Activated CD4-positive, alpha-beta T cell treated with anti-CD3 and anti-CD28 coated beads, Interleukin-2, amount 10 ng/mL, durations not matched to agents 7 days and 5 days (primary cell): ENCODE measurements at places on chromosomes 7 and 10. TPM values are rescaled to one million over a fixed set of nuclear protein-coding genes. Genes with fewer than 3 reads are reported as not detected.

GRCh38 chr10:1873661-1874315, 136.5 kb upstream of the ADARB2 start:
- no peaks in the 10 kb centered on the region for H3K27me3 ChIP-seq
- no peaks in the 10 kb centered on the region for H3K36me3 ChIP-seq
- H3K4me1 ChIP-seq = no peaks in the 10 kb centered on the region

- DNase-seq = no peak
- H3K4me3 ChIP-seq = no peak overlapping the region
- H3K27me3 ChIP-seq = no peaks in the 10 kb centered on the region
- H3K27ac ChIP-seq = peak overlapping the region; percentile 83
- peaks cover 88% of the 10 kb centered on the region for H3K4me1 ChIP-seq
These were observed 12.3 kb downstream of the OGDH start for GRCh38 chr7:44618753-44619152.

- no peak overlapping the region for H3K27ac ChIP-seq
- H3K4me3 ChIP-seq = no peak overlapping the region
- no peaks in the 10 kb centered on the region for H3K4me1 ChIP-seq
- H3K27me3 ChIP-seq = no peaks in the 10 kb centered on the region
- no peak for DNase-seq
These were observed 46.3 kb downstream of the INSYN2A start for GRCh38 chr10:127150136-127150535.

The TCF7L2 gene
- total RNA-seq = 0.60 TPM

- no peaks in the 10 kb centered on the region for H3K36me3 ChIP-seq
- no peak for DNase-seq
- no peak overlapping the region for H3K4me3 ChIP-seq
- H3K27ac ChIP-seq = no peak overlapping the region
- H3K27me3 ChIP-seq = peaks cover 58% of the 10 kb centered on the region
These were observed 46.4 kb downstream of the TCF7L2 start for GRCh38 chr10:112996462-112996861.

DNA sequence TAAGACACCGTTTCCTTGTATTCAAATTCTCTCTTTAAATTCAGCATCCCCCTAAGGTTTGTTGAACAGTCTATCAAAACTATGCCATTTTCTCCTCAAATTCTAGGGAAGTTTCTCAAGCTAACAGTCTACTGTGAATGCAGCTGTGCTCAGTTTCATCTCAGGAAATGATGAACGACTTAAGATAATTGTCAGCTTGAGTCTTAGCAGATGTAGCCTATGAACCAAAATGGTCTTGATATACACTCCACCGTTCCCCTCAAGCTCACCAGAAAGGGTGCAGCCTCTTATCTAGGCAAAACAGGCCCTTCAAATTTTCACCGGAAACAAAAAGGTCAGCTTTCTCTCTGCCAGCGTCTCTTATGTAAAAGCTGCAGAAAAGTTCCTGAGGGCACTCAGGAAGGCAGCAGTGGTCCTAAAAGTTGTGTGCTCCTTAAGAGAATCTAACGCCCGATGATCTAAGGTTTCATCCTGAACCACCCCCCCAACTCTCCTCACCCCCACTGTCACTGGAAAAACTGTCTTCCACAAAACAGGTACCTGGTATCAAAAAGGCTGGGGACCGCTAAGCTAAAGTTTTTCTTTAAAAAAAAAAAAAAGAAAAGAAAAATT, 2.1 kb downstream of the DNAJC9 start:
- H3K36me3 ChIP-seq = peaks cover 71% of the 10 kb centered on the region
- H3K27me3 ChIP-seq = no peaks in the 10 kb centered on the region
- peak overlapping the region; percentile 71 for H3K27ac ChIP-seq

The SYT15B gene
- total RNA-seq = 0.19 TPM

DNA sequence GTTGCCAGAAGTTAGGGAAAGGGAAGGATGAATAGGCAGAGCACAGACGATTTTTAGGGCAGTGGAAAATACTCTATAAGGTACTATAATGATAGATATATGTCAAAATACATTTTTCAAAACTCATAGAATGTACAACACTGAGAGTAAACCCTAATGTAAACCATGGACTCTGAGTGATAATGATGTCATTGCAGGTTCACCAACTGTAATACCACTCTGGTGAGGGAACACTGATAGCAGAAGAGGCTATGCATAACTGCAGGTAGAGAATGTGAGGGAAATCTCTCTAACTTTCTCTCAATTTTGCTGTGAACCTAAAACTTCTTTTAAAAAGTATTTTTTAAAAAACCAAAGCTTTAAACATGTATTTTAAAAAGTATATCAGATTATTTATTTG, 22.1 kb downstream of the POT1 start:
- DNase-seq = no peak
- H3K4me3 ChIP-seq = no peak overlapping the region
- no peak overlapping the region for H3K27ac ChIP-seq

The MICU1 gene
- total RNA-seq = 28.7 TPM

DNA sequence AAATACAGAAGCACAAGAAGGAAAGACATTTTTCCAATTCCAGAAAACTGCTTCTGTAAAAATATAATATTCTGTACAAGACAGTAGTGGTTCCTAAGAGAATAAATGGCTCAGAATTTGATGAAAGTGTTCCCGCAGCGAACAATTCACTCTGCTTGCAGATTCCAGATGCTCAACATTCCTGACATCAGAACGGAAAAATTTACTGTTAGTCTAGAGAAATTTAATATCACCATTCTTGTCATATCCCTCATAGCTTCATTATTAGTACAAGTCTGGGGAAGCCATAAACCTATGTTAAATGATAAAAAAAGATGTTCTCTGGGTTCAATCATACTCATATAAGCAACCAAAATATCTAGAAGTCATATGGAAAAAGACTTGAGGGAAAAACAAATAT, 83.6 kb downstream of the MPP7 start:
- no peak for DNase-seq
- H3K4me1 ChIP-seq = peaks cover 11% of the 10 kb centered on the region
- no peak overlapping the region for H3K27ac ChIP-seq
- H3K36me3 ChIP-seq = no peaks in the 10 kb centered on the region
- no peaks in the 10 kb centered on the region for H3K27me3 ChIP-seq

The SPAM1 gene
- not detected for total RNA-seq

The KAT6B gene
- total RNA-seq = 23.1 TPM

GRCh38 chr10:70132098-70133029, at the start of gene AIFM2:
TSS of gene AIFM2 (minus strand) at chr10:70132825. CDS start at chr10:70124084, 8,741 bp downstream.
- H3K27ac ChIP-seq = peak within 1 kb of the TSS; percentile 86
- peaks cover 20% of the 10 kb centered on the region for H3K4me1 ChIP-seq
- peaks cover 2% of the 10 kb centered on the region for H3K27me3 ChIP-seq
- H3K4me3 ChIP-seq = peak within 1 kb of the TSS; percentile 79
- H3K36me3 ChIP-seq = peaks cover 8% of the 10 kb centered on the region
- DNase-seq = peak; percentile 30

The PAPOLB gene
- total RNA-seq = 0.05 TPM

- no peak overlapping the region for H3K4me3 ChIP-seq
- no peak for DNase-seq
- H3K4me1 ChIP-seq = peaks cover 16% of the 10 kb centered on the region
These were observed 14.7 kb upstream of the LMBR1 start for GRCh38 chr7:156907656-156908055.

GRCh38 chr7:29370531-29371314, 176.1 kb downstream of the CHN2 start:
- H3K27me3 ChIP-seq = no peaks in the 10 kb centered on the region
- DNase-seq = no peak
- H3K36me3 ChIP-seq = no peaks in the 10 kb centered on the region
- H3K4me3 ChIP-seq = no peak overlapping the region
- no peaks in the 10 kb centered on the region for H3K4me1 ChIP-seq

DNA sequence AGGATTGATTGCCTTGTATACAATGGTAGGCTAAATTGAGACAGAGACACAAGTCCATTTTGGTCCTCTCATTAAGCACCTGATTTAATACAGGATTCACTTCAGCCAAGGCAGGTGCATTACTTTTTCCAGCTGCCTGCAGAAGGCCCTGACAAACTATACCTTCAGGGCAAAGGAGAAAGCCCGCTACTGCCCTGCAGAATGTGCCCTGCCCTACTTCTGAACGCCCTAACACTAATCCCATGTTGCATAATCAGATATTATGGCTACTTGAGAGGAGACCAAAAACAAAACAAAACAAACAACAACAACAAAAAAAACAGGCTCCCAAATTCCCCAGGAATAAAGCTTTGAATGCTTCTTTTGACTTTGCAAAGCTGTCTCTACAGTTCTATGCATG, 116.9 kb upstream of the ABI1 start:
- no peaks in the 10 kb centered on the region for H3K36me3 ChIP-seq
- H3K4me1 ChIP-seq = no peaks in the 10 kb centered on the region
- no peaks in the 10 kb centered on the region for H3K27me3 ChIP-seq
- H3K4me3 ChIP-seq = no peak overlapping the region

- H3K27ac ChIP-seq = no peak overlapping the region
- no peak overlapping the region for H3K4me3 ChIP-seq
- H3K4me1 ChIP-seq = peaks cover 38% of the 10 kb centered on the region
- no peak for DNase-seq
- peaks cover 22% of the 10 kb centered on the region for H3K27me3 ChIP-seq
- no peaks in the 10 kb centered on the region for H3K36me3 ChIP-seq
These were observed 3.4 kb downstream of the DNMBP start for GRCh38 chr10:100006243-100006886.

The PHKG1 gene
- 1.0 TPM for total RNA-seq

DNA sequence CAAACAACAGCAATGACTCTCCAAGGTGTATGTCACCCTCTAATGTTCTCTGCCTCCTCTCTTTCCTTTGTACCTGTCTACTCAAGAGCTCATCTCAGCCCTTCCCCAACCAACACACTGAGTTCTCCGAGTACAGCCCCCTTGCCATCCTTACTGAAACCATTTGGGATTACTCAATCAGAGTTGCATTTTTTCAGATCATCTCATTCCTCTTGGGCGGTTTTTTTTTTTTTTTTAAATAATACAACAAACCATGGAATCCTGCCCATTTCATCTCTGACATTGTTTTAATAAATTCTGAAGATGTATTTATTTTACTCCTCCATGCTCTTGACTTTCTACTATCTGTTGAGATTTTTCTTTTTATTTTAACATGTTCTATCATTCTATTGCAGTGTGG, 4.2 kb upstream of the CREB3L2 start:
- H3K36me3 ChIP-seq = no peaks in the 10 kb centered on the region
- no peak overlapping the region for H3K4me3 ChIP-seq
- H3K4me1 ChIP-seq = peaks cover 21% of the 10 kb centered on the region
- no peak for DNase-seq
- H3K27me3 ChIP-seq = peaks cover 4% of the 10 kb centered on the region

GRCh38 chr7:5689118-5689517, 92.3 kb downstream of the RNF216 start:
- H3K4me1 ChIP-seq = peaks cover 87% of the 10 kb centered on the region
- peak; percentile 76 for DNase-seq
- no peaks in the 10 kb centered on the region for H3K27me3 ChIP-seq
- H3K27ac ChIP-seq = peak overlapping the region; percentile 93
- H3K36me3 ChIP-seq = peaks cover 47% of the 10 kb centered on the region
- peak overlapping the region; percentile 52 for H3K4me3 ChIP-seq

GRCh38 chr7:3568516-3568915, 267.5 kb downstream of the SDK1 start:
- no peak overlapping the region for H3K27ac ChIP-seq
- H3K27me3 ChIP-seq = no peaks in the 10 kb centered on the region
- DNase-seq = no peak
- H3K36me3 ChIP-seq = no peaks in the 10 kb centered on the region
- H3K4me3 ChIP-seq = no peak overlapping the region

GRCh38 chr7:1975179-1975578, 257.6 kb downstream of the MAD1L1 start:
- peaks cover 13% of the 10 kb centered on the region for H3K4me1 ChIP-seq
- no peak for DNase-seq
- H3K4me3 ChIP-seq = no peak overlapping the region
- H3K27me3 ChIP-seq = no peaks in the 10 kb centered on the region
- no peak overlapping the region for H3K27ac ChIP-seq
- peaks cover 8% of the 10 kb centered on the region for H3K36me3 ChIP-seq

GRCh38 chr10:128896963-128897362, 570.1 kb upstream of the MGMT start:
- no peak for DNase-seq
- H3K27me3 ChIP-seq = no peaks in the 10 kb centered on the region
- H3K4me1 ChIP-seq = peaks cover 1% of the 10 kb centered on the region
- no peak overlapping the region for H3K27ac ChIP-seq
- no peaks in the 10 kb centered on the region for H3K36me3 ChIP-seq
- no peak overlapping the region for H3K4me3 ChIP-seq

DNA sequence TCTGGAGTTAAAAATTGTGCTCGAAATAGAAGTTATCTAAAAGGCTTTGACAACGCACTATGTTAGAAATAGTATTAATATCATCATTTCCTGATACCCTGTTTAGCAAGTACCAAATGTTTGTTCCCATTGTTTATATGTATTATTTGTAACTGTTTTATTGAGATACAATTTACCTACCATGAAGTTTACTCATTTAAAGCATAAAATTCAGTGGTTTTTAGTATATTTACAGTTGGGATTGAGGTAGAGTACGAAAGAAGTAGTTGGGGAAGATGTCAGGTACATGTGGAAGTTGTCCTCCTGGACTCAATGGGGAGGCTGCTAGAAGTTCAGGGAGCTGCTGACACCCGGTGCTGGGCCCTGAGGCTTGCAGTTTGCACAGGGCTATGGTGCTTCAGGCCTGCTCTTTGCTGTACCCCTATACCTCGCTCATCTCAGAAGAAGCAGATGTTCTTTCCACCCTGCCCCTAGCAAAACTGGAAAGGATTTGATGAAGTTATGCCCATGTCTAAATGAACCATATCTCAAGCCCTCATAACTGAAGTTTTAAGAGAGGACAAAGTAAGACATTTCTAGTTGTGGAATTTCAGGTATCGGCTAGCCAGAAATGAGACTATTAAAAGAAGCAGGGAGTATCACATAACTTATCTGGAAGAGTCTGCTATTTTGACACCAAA, 25.2 kb upstream of the WNT16 start:
- no peaks in the 10 kb centered on the region for H3K4me1 ChIP-seq
- H3K4me3 ChIP-seq = no peak overlapping the region
- no peak overlapping the region for H3K27ac ChIP-seq
- no peaks in the 10 kb centered on the region for H3K36me3 ChIP-seq

- no peaks in the 10 kb centered on the region for H3K27me3 ChIP-seq
- peaks cover 31% of the 10 kb centered on the region for H3K4me1 ChIP-seq
- DNase-seq = no peak
- no peak overlapping the region for H3K27ac ChIP-seq
These were observed 12.7 kb upstream of the KLF6 start for GRCh38 chr10:3797750-3798149.

The MALRD1 gene
- not detected for total RNA-seq
